Heart left ventricle (tissue), 16 donors: ENCODE measurements at places on chromosomes 3 and 15.

GRCh38 chr3:14360123-14360881 is 42.1 kb upstream of the SLC6A6 start:
- H3K36me3 ChIP-seq: no peaks in the 10 kb centered on the region
- no peak overlapping the region for H3K4me3 ChIP-seq
- peaks cover 8% of the 10 kb centered on the region for H3K4me1 ChIP-seq
- no peak overlapping the region for H3K27ac ChIP-seq

DNA sequence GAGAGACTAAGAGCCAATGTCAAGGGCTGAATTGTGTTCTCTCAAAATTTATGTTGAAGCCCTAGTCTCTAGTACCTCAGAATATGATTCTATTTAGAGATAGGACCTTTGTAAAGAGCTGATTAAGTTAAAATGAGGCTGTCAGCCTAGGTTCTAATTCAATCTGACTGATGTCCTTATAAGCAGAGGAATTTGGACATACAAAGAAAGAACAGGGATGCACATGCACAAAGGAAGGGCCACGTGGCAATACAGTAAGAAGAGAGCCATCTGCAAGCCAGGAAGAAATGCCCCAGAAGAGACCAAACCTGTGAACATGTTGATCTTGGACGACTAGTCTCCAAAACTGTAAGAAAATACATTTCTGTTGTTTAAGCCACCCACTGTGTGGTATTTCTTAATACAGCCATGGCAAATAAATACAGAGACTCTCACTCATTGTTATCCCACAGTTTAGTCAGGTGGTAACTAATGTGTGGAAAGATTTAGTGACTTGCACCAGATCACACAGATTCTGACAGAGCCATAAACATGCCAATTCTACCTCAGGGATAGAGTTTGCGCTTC is 652.2 kb downstream of the NAALADL2 start:
- H3K27ac ChIP-seq: no peak overlapping the region
- no peak overlapping the region for H3K4me3 ChIP-seq
- no peak for DNase-seq
- H3K27me3 ChIP-seq: no peaks in the 10 kb centered on the region
- H3K36me3 ChIP-seq: no peaks in the 10 kb centered on the region

DNA sequence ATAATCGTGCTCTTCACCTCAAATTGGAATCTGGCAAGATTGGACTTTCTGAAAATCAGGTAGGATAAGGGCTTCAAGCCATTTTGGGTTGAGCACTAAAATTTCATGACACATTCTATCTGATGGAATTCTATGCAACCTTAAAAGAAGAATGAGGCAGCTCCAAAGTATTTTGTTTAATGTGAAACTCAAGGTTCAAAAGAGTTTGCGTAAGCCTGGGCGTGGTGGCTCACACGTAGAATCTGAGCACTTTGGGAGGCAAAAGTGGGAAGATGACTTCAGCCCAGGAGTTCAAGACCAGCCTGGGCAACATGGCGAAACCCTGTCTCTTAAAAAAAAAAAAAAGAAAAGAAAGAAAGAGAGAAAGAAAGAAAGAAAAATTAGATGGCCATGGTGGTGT is 3.6 kb upstream of the PLA1A start:
- no peak overlapping the region for H3K27ac ChIP-seq
- peaks cover 33% of the 10 kb centered on the region for H3K4me1 ChIP-seq
- no peaks in the 10 kb centered on the region for H3K27me3 ChIP-seq
- DNase-seq: no peak
- no peak overlapping the region for H3K4me3 ChIP-seq

DNA sequence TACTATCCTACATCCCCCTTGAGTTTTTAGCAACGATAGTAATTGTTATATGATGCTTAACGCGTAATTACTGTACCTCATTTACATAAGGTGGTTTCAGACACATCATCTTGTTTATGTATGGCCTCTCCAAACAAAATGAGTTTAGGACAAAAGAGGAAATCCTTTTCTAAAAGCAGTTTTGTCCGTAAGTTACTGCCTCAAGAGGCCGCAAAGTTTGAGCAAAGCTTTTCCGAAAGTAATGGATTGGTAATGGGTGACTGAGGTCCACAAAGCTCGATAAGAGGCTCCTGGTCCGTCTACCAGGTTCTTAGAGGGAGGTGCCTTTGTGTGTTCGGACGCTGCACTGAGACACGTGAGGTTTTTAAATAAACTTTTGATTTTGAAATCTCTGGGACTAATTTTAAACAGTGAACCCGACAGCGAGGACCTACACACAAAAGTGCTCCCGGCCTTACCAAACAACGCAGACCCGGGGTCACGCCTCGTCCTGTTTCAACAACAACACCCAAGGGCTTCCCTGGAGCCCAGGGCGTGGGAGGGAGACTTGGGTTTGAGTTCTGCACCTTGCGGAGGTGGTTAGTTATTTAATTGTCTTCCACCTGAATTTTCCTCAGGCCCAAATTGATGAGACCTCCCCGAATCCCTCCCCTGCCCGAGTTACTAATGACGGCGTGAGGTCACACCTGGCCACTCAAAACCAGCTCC is 456 bp upstream of the C15orf61 start:
- no peaks in the 10 kb centered on the region for H3K27me3 ChIP-seq
- H3K27ac ChIP-seq: peak overlapping the region; percentile 97
- H3K36me3 ChIP-seq: peaks cover 11% of the 10 kb centered on the region
- H3K4me3 ChIP-seq: peak overlapping the region; percentile 73
- H3K4me1 ChIP-seq: peaks cover 20% of the 10 kb centered on the region
- no peak for DNase-seq

- no peak for DNase-seq
- no peak overlapping the region for H3K4me3 ChIP-seq
- no peaks in the 10 kb centered on the region for H3K27me3 ChIP-seq
- H3K36me3 ChIP-seq: peaks cover 22% of the 10 kb centered on the region
- H3K4me1 ChIP-seq: no peaks in the 10 kb centered on the region
- H3K27ac ChIP-seq: no peak overlapping the region
Observed at GRCh38 chr15:48636511-48636910, 9.0 kb downstream of the FBN1 start.

DNA sequence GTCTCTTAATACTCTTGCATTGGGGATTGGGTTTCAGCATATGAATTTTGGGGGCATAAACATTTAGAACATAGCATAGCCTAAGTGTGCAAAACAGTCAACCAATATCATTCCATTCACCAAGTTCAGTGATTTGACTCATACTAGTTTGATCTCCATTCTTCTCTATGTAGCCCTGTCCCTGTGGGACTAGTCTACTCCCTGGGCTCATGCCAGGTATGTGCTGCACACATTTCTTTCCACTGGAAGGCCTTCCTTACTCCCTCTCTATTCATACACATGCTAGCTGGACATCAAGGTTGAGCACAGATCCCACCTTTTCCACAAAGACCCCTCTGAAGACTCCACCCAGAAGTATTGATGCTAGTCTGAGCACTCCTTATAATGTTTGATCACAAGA is 5.1 kb downstream of the ZDHHC23 start:
- H3K4me1 ChIP-seq: peaks cover 6% of the 10 kb centered on the region
- no peak overlapping the region for H3K27ac ChIP-seq
- H3K36me3 ChIP-seq: peaks cover 3% of the 10 kb centered on the region
- H3K27me3 ChIP-seq: no peaks in the 10 kb centered on the region
- H3K4me3 ChIP-seq: no peak overlapping the region
- DNase-seq: no peak

- H3K4me1 ChIP-seq: no peaks in the 10 kb centered on the region
- no peak for DNase-seq
- H3K27me3 ChIP-seq: no peaks in the 10 kb centered on the region
- no peak overlapping the region for H3K4me3 ChIP-seq
- H3K36me3 ChIP-seq: no peaks in the 10 kb centered on the region
Observed at GRCh38 chr15:32888221-32888761, 170.5 kb downstream of the GREM1 start.

DNA sequence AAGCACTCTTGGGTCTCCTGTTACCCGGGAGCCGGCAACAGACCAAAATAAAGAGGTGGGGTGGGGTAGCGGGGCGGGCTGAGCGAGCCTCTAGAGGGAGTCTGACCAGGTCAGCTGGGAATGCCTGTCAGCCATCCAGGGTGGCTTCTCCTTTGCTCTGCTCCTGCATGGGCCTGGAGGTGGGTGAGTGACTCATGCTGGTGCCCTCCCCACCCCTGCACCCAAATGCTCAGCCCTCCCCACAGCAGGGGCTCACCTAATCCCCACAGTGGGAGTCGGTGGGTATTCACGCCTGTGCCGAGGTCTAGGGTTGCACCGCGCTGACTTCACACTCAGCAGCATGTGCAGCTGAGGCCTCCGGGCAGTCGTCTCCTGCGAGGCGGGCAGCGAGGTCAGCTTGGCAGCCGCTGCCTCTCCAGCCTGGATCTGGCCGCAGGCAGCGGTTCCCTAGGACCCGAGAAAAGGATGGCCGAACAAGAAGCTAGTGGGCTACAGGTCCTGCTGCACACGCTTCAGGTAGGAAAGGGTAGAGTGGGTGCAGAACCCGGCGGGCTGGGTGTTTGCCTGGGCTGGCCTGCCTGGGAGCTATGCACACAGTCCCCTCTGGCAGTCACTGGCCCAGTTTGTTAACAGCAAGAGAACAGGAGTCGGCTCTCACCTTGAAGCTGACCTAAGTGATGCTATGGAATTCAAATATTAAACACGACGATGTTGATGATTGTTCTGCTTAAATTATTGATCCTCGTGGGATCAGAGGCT is at the start of gene AGBL1:
Gene AGBL1, plus strand, starts transcription at position 364 of the 759 bp plus-strand sequence.
- H3K36me3 ChIP-seq: no peaks in the 10 kb centered on the region
- DNase-seq: no peak
- H3K27ac ChIP-seq: no peak within 1 kb of the TSS
- no peaks in the 10 kb centered on the region for H3K4me1 ChIP-seq

DNA sequence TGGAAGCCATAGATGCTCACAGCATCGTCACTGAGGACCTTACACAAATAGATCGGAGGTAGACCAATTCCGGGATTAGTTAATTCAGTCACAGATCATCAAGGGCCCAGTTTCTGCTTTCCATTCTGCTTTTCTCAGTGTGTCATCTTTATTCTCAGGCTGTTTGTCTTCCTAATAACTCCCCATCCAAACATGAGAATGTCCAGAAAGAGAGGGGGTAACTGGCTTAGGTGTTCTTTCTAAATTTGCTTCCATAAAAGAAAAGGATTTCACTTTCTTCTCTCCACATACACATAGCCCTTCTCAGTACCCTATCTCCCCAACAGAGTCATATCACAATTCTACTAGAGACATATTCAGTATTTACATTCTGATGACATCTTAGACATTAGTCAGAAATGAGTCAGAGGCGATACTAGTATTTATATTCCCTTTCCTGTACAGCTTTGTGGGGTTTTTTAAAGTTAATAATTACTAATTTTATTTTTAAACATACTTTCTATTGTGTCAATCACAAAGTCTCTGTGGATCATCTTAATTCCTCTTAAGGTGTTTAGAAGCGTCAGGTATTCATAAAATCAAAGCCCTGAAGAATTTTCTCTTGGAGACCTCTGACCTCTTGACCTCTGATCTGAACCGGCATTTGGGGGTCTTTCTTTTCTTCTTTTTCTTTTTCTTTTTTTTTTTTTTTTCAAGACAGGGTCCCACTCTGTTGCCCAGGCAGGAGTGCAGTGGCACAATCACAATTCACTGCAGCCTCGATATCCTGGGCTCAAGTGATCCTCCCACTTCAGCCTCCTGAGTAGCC is 24.3 kb upstream of the IL12A start:
- H3K27ac ChIP-seq: no peak overlapping the region
- no peak overlapping the region for H3K4me3 ChIP-seq
- no peak for DNase-seq
- no peaks in the 10 kb centered on the region for H3K27me3 ChIP-seq

DNA sequence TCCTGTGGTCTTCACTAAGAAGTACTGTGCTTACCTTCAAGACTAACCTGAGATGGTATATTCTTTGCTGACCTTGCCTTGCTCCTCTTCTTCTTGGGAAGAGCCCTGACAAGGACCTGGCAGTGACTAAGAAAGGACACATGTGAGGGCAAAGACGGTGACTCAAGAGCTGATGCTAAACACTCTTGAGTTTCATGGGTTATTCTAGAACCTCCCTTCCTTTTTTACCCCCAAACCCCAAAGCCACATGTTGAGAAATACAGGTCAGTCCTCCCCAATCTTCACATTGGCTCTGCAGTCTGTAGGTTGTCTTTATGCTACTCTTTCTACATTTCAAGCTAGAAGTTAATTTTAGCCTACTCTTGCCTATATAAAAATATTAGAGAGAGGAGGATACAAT is 200.6 kb downstream of the SEMA6D start:
- no peak overlapping the region for H3K4me3 ChIP-seq
- H3K27ac ChIP-seq: no peak overlapping the region
- no peaks in the 10 kb centered on the region for H3K36me3 ChIP-seq
- H3K27me3 ChIP-seq: no peaks in the 10 kb centered on the region
- DNase-seq: no peak

GRCh38 chr15:82544431-82544830 is 4.2 kb upstream of the RPS17 start:
- H3K27me3 ChIP-seq: no peaks in the 10 kb centered on the region
- H3K27ac ChIP-seq: no peak overlapping the region
- no peaks in the 10 kb centered on the region for H3K36me3 ChIP-seq

DNA sequence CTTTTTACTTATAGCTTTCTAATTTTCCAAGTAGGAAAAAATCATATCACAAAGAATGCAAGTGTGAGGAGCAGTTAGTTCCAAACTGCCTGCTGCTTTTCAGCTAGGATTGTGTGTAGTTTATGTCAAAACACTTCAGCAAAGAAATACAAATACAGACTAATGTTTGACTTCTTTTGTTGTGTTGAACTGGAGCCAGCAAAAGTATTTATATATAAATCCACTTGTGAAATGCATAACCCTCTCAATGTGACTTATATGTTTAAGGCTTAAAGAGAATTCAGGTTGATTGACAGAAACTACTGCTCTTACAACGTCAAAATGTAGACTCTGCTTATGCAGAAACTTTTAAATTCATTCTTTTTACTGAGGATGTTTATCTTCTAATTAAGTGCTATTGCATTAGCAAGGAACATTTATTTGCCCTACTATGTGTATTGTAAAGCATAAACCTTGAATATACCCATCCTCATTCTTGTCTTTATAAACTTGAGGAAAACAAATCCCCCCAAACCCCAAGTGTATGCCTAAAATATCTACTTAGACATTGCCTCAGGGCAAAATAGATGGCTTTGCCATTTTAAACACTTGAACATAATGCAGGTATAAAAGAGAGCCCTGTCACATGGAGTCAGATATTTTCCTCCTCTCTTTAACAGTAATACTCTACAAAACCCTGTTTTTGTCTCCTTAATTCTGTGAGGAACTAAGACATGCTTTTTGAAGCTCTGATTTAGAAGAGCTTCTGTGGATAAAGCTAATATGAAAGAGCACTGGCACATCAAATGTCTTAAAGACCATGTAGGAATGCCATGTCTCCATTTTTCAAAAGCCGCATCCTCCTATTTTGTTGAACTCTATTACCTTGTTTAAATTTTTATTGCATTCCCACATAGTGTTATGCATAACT is 302.8 kb upstream of the TBC1D5 start:
- no peaks in the 10 kb centered on the region for H3K27me3 ChIP-seq
- H3K27ac ChIP-seq: no peak overlapping the region
- DNase-seq: no peak
- no peaks in the 10 kb centered on the region for H3K4me1 ChIP-seq
- H3K4me3 ChIP-seq: no peak overlapping the region

DNA sequence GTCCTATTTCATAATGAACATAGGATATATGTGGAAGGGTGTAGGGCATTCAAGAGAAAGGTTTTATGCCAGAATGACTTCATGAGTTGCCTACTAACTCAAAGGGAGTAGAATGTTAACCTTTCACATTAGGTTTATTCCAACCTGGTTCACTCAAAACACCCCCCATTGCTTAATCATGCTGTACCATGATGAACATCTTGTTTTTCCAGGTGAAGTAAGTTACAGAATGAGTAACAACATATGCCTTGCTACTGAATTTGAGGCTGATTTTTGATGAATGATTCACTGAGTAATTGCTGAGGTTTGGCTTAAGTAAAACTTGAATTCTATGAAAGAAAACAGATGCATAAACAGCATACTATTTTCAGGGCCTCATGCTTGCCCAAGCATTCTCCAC is 5.9 kb upstream of the CLDN16 start:
- no peaks in the 10 kb centered on the region for H3K36me3 ChIP-seq
- H3K4me3 ChIP-seq: no peak overlapping the region
- no peak overlapping the region for H3K27ac ChIP-seq
